Right renal pelvis (tissue), 4 donors: ENCODE measurements at places on chromosomes 11 and 22.

- no peak for DNase-seq
These were observed 736.0 kb upstream of the CCDC90B start for GRCh38 chr11:84022201-84022600.

DNA sequence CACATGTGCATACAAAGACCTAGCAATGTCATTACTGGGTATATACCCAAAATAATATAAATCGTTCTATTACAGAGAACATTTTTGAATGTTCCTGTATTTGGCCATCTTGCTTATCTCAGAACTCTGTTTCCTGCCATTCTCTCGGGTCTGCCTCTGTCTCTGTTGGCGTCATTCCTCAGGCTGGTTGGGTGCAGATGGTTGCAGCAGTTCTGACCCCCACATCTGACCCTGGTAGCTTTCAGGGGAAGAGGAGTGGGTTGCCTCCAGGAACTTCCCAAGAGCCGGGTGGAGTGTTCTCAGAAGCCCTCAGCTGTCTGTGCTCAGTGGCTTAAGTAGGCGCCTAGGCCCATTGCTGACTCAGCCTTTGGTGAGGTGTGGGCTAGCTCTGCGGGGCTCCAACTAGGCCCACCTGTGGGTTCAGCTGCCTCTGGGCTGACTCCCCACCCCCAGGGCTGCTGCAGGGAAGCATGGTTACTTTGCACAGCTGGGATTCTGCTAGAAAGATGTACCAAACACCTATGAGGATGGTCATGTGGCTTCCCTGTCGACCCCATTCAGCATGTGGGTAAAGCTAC is 114.0 kb downstream of the TBC1D22A start:
- no peak for DNase-seq

DNA sequence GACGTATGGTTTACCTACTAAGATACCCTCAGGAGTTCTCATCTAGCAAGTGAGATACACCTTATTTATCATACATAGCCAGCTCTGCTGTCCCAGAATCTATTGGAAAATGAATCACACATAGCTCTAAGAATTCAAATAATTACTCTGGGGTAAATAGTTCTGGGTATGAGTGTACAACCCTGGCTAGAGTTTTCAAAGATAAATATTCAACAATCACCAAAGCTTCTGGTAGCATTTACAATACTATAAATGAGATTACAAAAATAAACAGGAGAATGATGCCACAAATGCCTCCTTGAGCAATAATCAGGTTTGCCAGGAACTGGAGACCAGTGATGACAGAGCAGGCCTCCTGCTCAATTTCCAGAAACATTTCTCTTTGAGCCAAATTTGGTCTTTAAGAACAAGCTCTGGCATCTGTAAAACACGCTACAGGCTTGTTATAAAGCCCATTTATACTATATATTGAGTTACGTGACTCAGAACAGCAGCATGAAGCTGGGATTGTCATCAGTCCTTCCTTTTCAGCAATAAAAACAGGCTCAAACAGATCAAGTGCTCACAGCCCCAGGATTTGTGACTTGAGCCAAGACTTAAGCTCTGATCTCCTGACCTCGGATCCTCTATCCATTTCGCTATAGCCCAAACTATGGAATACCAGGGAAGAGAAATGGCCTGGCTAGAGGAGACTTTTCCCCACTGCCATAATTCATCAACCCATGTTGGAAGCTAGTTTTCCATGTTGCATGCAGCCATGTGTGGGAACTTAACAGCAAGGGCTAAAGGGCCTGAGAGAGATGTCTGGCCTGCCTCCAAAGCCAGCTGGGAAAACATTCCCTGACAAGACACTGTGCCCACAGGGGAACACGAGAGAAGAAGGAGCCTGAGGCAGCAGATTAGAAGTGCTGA is 19.7 kb downstream of the RAB30 start:
- no peak for DNase-seq

- DNase-seq, result no peak
These were observed 7.8 kb downstream of the BCR start for GRCh38 chr22:23187871-23188700.

- no peak for DNase-seq
These were observed 1.4 kb upstream of the PHOX2A start for GRCh38 chr11:72245263-72245816.

GRCh38 chr22:31895411-31896123 is 48.8 kb upstream of the YWHAH start:
- no peak for DNase-seq

- DNase-seq, result no peak
These were observed 23.2 kb upstream of the MGAT3 start for GRCh38 chr22:39433476-39434242.

GRCh38 chr11:34621876-34622275 is 983 bp downstream of the EHF start:
- no peak for DNase-seq
